ENCODE measurements at places on chromosomes 7 and 10. TPM values are rescaled to one million over a fixed set of nuclear protein-coding genes. Genes with fewer than 3 reads are reported as not detected.

AHR gene
- 54.0 TPM for total RNA-seq

GRCh38 chr10:3754727-3755439, 30.1 kb downstream of the KLF6 start:
- DNase-seq = peak; percentile 20

- DNase-seq = no peak
These were observed 418.2 kb upstream of the AKR1E2 start for GRCh38 chr10:4407783-4408182.

- DNase-seq = peak; percentile 93
These were observed 22.5 kb downstream of the GSTO2 start for GRCh38 chr10:104291439-104291951.

DNA sequence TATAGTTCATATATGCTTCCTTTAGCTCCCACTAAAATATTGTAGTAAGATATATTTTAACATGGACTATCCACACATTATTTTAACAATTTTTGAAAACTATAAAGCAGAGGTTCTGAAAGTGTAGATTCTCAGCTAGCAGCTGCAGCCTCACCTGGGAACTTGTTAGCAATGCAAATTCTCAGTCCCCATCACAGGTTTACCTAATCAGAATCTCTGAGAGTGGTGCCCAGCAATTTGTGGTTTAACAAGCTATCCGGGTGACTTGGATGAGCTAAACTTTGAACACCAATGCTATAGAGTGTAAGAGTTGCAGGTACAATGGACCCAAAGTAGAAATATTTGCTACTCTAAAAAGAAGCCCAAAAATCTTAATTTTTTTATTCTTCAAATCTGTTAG, 99.8 kb upstream of the MDFIC start:
- DNase-seq = no peak

All from CD8-positive, alpha-beta T cell (primary cell).